Suprapubic skin (tissue), 4 donors: ENCODE measurements at places on chromosomes 7 and 10.

DNA sequence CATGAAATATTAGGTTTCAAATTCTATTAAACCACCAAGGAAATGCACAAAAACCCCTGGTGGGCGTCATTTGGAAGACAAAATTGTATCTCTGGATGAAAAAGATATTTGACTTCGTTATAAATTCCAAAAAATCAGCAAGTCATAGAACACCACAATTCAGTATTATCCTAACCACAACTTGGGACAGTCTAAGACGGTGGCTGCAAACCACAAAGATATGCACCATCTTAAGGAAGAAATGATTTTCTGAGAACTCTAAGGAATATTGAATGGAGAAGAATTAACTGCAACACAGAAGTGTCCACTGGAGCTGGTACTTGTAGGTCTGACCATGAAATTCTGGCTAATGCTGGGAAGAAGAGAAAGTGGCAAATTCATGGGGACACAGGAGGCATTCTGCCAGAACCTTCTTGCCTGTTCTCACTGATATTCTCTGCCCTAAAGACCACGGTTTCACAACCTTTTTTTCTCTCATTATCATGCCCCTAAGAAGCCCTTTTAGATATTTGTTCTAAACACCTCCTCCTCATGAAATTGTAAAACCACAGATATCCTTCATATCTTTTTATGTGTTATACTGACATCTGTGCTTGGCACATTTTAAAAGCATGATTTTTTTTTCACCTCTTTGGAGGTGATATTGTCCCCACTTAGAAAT lies 92.9 kb downstream of the SFMBT2 start:
- H3K27me3 ChIP-seq, result no peaks in the 10 kb centered on the region
- H3K27ac ChIP-seq, result no peak overlapping the region
- peaks cover 20% of the 10 kb centered on the region for H3K4me1 ChIP-seq
- no peak for DNase-seq
- H3K4me3 ChIP-seq, result no peak overlapping the region
- no peaks in the 10 kb centered on the region for H3K36me3 ChIP-seq

GRCh38 chr10:84762754-84763394 lies 434.5 kb downstream of the CCSER2 start:
- no peak overlapping the region for H3K27ac ChIP-seq
- H3K27me3 ChIP-seq, result no peaks in the 10 kb centered on the region
- H3K4me1 ChIP-seq, result no peaks in the 10 kb centered on the region

DNA sequence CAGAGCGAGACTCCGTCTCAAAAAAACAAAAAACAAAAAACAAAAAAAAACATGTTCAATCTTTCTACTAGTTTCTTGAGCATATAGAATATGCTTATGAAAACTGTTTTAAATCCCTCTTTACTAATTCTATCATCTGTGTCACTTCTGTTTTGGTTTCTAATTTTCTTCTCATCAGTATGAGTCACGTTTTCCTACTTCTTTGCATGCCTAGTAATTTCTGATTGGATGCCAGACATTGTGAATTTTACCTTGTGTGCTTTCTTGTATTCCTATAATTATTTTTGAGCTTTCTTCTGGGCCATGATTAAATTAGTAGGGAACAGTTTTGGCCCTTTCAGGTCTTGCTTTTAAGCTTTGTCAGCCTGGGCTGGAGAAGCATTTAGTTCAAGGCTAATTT lies 9.9 kb downstream of the MICU1 start:
- peaks cover 12% of the 10 kb centered on the region for H3K4me1 ChIP-seq
- no peak overlapping the region for H3K4me3 ChIP-seq
- no peaks in the 10 kb centered on the region for H3K36me3 ChIP-seq

DNA sequence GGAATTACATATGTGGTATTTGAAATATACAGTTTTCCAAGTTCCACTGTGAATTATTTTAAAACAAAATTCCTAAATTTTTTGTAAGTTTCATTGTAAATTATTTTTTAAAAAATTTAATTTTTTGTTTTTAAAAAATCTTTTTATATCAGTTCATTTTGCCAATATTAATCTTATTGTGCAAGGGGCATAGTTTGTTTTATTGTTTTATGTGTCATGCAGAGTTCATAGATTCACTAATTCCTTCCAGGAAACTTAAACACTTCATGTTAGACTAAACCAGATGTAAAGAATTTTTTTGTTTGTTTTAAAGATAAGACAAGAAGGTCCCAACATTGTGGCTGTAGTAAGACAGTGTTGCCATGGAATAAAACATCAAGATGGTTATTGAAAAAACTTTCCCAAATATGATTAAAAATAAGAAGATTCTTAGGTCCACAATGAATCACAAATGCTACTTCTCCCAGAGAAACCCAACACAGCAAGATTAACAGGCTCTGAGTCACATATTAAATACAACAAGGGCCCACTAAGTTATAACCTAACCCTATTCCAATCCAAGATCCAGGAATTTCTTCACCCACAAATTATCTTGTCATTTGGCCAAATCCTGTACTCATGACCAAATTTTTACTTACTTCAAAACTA lies 464.7 kb upstream of the IGFBP3 start:
- peaks cover 3% of the 10 kb centered on the region for H3K4me1 ChIP-seq
- H3K36me3 ChIP-seq, result no peaks in the 10 kb centered on the region
- no peak overlapping the region for H3K27ac ChIP-seq
- no peak for DNase-seq
- H3K27me3 ChIP-seq, result no peaks in the 10 kb centered on the region

- H3K4me3 ChIP-seq, result no peak overlapping the region
- no peak for DNase-seq
- H3K27ac ChIP-seq, result no peak overlapping the region
- H3K27me3 ChIP-seq, result peaks cover 4% of the 10 kb centered on the region
- H3K36me3 ChIP-seq, result no peaks in the 10 kb centered on the region
- peaks cover 13% of the 10 kb centered on the region for H3K4me1 ChIP-seq
Observed at GRCh38 chr10:120940299-120940900, 89.2 kb downstream of the WDR11 start.

DNA sequence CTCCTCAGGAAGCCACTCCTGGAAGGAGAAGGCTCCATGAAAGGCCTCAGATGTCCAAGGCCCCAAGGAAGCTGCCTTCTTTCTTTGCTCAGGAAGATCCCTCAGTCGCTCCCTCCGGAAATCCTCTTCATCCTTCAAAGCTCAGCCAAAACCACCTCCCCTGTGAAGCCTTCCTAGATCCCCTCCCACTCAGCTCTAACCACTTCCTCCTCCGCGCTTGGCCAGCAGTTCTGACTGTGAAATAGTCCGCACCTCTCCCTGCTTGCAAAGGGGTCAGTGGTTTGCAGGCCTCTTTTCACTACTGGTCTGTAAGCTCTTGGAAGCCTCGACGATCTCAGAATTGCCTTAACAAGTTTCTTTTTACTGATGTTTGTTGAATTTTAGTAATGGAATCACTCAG lies 23.9 kb downstream of the PYROXD2 start:
- no peak for DNase-seq
- no peaks in the 10 kb centered on the region for H3K27me3 ChIP-seq
- H3K4me3 ChIP-seq, result no peak overlapping the region
- H3K27ac ChIP-seq, result no peak overlapping the region
- peaks cover 11% of the 10 kb centered on the region for H3K36me3 ChIP-seq
- peaks cover 30% of the 10 kb centered on the region for H3K4me1 ChIP-seq

DNA sequence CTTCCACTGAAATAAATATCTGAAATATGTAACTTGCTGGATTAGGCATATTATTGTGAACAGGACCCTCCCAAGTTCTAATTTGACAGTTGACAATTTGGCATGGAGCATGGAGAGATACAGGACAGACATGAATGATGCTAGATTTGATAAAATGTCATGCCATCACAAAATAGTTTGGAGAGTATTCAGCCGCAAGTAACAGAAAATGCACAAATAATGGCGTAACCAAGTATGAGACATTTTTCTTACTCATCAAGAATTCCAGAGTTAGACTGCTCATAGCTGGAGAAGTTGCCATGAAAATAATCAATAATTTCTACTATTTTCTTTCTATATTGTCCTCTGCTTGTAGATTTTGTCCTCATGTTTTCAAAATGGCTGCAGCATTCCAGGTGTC lies 45.5 kb upstream of the GPAM start:
- no peaks in the 10 kb centered on the region for H3K36me3 ChIP-seq
- DNase-seq, result no peak
- H3K27ac ChIP-seq, result no peak overlapping the region
- H3K27me3 ChIP-seq, result no peaks in the 10 kb centered on the region

GRCh38 chr10:130491693-130492050 lies 355.5 kb downstream of the GLRX3 start:
- DNase-seq, result no peak
- no peaks in the 10 kb centered on the region for H3K4me1 ChIP-seq
- no peaks in the 10 kb centered on the region for H3K27me3 ChIP-seq

DNA sequence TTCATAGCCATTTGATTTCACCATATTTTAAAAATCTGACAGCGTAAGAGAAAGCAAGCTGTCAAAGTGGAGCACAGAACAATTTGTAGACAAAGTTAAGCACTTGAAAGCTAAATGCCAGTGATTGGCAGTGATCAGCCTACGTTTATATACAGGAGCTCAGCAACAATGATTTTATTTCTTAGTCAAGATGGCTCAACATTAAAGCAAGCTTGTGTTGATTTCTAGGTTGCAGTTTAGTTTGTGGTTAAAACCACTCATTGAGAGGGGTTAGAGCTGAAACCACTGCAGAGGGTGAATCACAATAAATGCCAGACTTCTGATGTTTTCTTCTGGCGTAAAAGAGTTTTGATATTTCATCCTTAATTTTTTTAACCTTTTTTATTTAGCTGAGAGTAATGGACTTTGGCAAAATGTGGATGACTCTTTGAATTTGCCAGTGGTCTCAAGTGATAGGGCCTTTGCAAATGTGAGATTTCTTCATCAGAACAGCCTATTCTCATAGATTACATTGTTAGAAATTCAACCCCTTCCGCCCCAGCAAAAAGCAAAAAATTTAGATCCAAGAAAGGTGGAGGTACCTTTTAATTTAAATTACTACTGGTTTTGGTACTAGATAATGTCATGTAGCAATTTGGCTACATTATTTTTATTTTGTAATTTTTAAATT lies 73.8 kb downstream of the SHOC2 start:
- peaks cover 3% of the 10 kb centered on the region for H3K36me3 ChIP-seq
- peaks cover 3% of the 10 kb centered on the region for H3K4me1 ChIP-seq
- H3K27me3 ChIP-seq, result no peaks in the 10 kb centered on the region
- no peak for DNase-seq
- no peak overlapping the region for H3K4me3 ChIP-seq
- H3K27ac ChIP-seq, result no peak overlapping the region
